ENCODE measurements at places on chromosomes 5 and 9.

- DNase-seq: no peak
These were observed 183.7 kb downstream of the SAXO1 start for GRCh38 chr9:18849270-18849669.

DNA sequence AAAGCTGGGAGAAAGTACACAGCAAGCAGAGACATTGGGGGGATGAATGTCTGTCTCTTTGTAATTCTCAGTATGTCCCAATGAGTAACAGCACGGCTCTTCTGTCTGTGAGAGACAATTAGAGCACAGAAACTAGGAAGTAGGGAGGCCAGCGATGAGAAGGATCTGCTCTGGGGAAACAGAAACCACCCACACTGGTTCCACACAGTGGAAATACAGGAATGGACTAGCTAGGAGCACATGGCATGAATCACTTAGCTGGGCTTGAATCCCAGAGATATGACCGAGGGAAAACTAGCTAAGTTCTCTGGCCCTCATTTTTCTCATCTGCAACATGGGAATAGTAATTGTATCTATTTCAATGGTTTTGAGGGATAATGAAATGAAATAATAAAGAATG, 895.9 kb downstream of the TLE4 start:
- DNase-seq: no peak

GRCh38 chr9:136140966-136141365, 22.3 kb upstream of the TMEM250 start:
- DNase-seq: no peak

- DNase-seq: no peak
These were observed 193.8 kb downstream of the SLIT3 start for GRCh38 chr5:169106911-169107706.

- peak; percentile 31 for DNase-seq
These were observed 20.4 kb upstream of the ZNF354B start for GRCh38 chr5:178839319-178839704.

DNA sequence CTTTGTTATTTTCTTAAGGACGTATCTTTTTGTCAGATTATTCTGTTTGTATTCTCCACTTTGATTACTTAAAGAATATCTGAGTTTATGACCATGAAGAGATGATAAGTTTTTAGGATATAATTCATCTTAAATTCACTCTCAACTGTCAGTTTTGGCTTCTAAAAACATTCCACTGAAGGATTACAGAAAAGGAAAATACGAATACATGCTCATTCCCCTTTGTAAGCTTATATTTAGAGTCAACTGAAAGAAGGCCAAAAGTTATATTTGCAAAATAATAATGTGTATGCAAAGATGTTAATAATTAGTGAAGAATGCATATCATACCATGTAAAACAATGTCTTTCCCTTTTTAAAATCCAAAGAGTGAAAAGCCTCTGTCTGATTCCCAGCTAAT, 52.5 kb downstream of the ZNF474 start:
- no peak for DNase-seq

DNA sequence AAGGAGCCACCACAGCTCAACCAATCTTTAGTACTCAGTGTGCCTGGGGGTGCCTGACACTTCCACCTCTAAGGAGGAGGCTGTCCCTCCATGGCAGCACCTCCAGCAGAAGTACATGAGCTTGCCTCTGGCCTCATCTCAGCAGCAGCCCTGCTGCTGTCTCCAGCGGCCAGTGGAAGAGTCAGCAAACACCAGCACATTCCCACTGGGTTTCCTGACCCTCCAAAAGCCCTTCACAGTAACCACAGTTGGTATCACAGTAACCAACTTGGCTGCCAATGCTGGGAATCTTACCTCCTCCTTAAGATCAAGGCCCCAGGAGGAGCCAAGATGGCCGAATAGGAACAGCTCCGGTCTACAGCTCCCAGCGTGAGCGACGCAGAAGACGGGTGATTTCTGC, 29.4 kb downstream of the FSTL4 start:
- DNase-seq: no peak

- peak; percentile 20 for DNase-seq
These were observed 871 bp downstream of the TRIO start for GRCh38 chr5:14143841-14144585.

DNA sequence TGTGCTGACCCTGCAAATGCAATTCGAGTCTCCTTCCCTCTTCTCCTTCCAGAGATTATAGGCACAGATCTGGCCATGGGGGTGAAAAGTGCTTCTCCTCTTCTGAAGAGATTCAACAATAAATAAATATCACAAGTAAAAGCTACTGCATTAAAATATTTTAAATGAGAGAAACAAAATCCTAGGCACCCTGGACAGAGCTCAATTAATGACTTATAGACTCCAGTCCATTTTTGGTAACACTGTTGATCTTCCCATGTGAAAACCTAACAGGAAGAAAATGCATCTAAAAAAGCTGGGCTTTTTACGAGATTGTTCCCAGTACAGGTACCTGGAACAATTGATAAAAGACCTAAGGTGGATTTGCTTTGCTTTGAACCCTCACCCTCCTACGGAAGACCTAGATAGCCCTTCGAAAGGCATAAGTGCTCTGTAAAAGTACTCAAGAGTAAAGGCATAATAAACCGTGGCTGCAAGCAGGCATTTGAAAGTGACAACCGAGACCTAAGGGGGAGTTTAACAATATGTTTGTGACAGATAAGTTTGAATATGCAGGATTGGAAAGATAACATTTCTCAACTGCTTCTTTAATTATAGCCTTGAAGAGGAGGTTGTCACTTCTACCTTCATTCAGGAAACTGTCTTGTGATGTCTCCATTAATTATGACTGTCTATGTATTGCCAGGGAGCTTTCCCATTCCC, 29.4 kb upstream of the MED10 start:
- DNase-seq: no peak

DNA sequence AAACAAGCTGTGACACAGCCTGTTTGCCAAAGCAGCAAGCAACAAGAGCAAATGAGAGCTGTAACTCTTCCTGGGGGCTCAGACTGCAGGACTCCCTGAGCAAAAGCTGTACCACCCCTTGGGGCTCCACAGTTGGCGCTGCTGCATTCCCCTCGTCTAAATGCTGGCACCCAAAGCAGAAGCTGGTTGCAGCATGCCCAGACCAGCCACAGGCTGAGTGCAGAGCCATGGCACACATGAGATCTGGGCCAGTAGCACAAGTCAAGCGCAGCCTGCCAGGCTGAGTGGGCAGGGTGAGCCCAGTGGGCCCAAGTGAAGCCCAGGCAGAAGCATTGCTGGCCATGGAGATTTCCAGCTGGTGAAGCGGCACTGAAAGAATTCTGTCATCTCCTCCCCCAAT, 157.3 kb upstream of the GRAMD2B start:
- DNase-seq: no peak

DNA sequence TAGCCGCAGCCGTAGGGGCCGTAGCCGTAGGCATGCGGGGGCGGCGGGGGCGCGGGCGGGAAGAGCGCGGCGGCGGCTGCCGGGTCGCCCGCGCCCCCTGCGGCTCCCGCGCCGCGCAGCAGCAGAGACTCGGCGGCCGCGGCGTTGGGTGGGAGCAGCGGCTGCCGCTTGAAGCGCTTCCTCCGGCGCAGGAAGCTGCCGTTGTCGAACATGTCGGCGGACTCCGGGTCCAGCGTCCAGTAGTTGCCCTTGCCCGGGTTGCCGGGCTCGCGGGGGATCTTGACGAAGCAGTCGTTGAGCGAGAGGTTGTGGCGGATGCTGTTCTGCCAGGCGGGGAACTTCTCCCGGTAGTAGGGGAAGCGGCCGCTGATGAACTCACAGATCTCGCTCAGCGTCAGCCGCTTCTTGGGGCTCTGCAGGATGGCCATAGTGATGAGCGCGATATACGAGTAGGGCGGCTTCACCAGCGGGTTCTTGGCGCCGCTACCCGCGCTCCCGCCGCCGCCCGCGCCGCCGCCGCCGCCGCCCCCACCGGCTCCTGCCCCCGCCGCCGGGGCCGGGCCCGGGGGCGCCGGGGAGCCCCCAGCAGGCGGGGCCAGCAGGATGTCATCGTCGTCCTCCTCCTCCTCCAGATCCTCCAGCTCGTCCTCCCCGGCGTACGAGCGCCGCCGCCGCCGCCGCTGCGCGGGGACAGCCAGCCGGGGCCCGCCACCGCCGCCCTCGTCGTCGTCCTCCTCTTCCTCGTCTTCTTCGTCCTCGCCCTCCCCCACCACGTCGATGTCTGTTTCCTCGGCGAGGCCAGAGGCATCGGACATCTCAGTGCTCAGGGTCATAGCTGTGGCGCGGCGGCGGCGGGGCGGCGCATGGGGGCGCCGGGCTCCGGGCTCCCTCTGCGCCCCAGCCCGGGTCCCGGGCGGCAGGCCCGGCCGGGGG, 781 bp downstream of the FOXD1 start:
- DNase-seq: peak; percentile 38

GRCh38 chr9:109258481-109259302, 62.2 kb downstream of the EPB41L4B start:
- DNase-seq: no peak

- DNase-seq: no peak
These were observed 97.7 kb downstream of the SLC44A1 start for GRCh38 chr9:105342147-105342505.

GRCh38 chr9:13387734-13388067, 108.2 kb upstream of the MPDZ start:
- DNase-seq: no peak

- no peak for DNase-seq
These were observed 423.0 kb downstream of the TUSC1 start for GRCh38 chr9:25255216-25255615.
